ENCODE measurements at places on chromosomes 6 and 20. TPM values are rescaled to one million over a fixed set of nuclear protein-coding genes. Genes with fewer than 3 reads are reported as not detected.

GPX5 gene
- total RNA-seq, result not detected

MEP1A gene
- not detected for total RNA-seq

COL9A1 gene
- 0.05 TPM for total RNA-seq

COX7A2 gene
- total RNA-seq, result 306 TPM

NTSR1 gene
- total RNA-seq, result 0.10 TPM

DEFB124 gene
- not detected for total RNA-seq

PNLDC1 gene
- total RNA-seq, result 0.06 TPM

SS18L1 gene
- 10.5 TPM for total RNA-seq

C20orf204 gene
- total RNA-seq, result 0.62 TPM

ANKRD66 gene
- total RNA-seq, result not detected

DZANK1 gene
- 2.7 TPM for total RNA-seq

EYA2 gene
- total RNA-seq, result 3.3 TPM

PARD6B gene
- total RNA-seq, result 2.9 TPM

LY6G6F gene
- not detected for total RNA-seq

SNPH gene
- total RNA-seq, result 4.9 TPM

LRRC73 gene
- total RNA-seq, result 1.4 TPM

SOX4 gene
- 11.8 TPM for total RNA-seq

TREML4 gene
- total RNA-seq, result not detected

GRM1 gene
- not detected for total RNA-seq

SMIM29 gene
- 31.4 TPM for total RNA-seq

THBS2 gene
- total RNA-seq, result not detected

ANKEF1 gene
- total RNA-seq, result 7.8 TPM

PTP4A1 gene
- 127 TPM for total RNA-seq

CD40 gene
- total RNA-seq, result 4.8 TPM

CALHM4 gene
- not detected for total RNA-seq

SFTA2 gene
- total RNA-seq, result not detected

HLA-DRB5 gene
- total RNA-seq, result not detected

ZNF334 gene
- not detected for total RNA-seq

LST1 gene
- not detected for total RNA-seq

TRIM40 gene
- total RNA-seq, result not detected

OLIG3 gene
- total RNA-seq, result not detected

RAB32 gene
- 46.0 TPM for total RNA-seq

CRISP3 gene
- total RNA-seq, result not detected

IP6K3 gene
- total RNA-seq, result 0.14 TPM

HLA-DQB1 gene
- total RNA-seq, result not detected

MOCS1 gene
- total RNA-seq, result 2.0 TPM

C4B gene
- total RNA-seq, result 1.7 TPM

THEMIS gene
- not detected for total RNA-seq

CASS4 gene
- not detected for total RNA-seq

BLOC1S5 gene
- 5.7 TPM for total RNA-seq

CST5 gene
- not detected for total RNA-seq

TAAR5 gene
- not detected for total RNA-seq

C6orf118 gene
- 0.17 TPM for total RNA-seq

SYTL3 gene
- total RNA-seq, result 0.98 TPM

NNAT gene
- total RNA-seq, result not detected

OGFRL1 gene
- 5.8 TPM for total RNA-seq

RAET1E gene
- total RNA-seq, result 3.2 TPM

DLL1 gene
- 0.15 TPM for total RNA-seq

MEI4 gene
- not detected for total RNA-seq

CDK19 gene
- total RNA-seq, result 4.4 TPM

VIP gene
- not detected for total RNA-seq

PTCHD4 gene
- total RNA-seq, result not detected

NOX3 gene
- total RNA-seq, result not detected

PDCD2 gene
- total RNA-seq, result 51.6 TPM

All from A549 treated with CORT108297 at 1 μM for 4 hours (cell line).